GM12864 (cell line): ENCODE measurements at places on chromosomes 7 and 10.

DNA sequence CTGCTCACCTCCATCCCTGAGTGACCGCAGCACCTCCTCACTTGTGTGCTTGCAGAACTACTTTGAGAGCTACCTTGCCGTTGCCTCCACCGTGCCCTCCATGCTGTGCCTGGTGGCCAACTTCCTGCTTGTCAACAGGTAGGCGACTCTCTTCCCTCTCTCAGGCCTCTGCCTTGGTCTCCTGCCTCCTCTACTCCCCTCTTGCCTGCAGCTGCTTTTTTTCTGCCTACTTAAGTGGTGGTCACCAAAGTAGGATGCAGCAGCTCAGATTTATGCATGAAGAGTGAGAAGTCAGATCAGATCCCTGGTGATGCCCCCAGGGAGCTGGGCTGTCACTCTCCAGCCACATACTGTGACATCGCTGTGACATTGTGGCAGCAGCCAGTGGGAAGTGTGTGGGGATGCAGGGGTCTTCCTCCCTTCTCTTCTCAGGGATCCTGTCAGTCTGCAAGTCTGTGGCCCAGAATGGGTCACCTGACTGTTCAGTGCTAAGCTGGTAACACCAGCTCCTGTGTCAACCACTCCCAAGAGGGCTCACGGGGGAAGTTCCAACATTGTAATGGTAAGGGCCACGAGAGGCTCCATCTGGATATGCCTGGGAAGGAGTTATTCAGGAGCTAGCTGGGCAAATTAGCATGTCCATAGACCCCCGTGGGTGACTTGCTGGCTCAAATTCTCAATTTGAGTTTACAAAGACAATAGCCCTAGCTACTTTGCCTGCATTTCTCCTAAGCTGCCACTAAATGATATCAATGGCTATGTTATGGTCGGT, 25.3 kb downstream of the SLC29A3 start:
- DNase-seq: no peak

- no peak for DNase-seq
Measured at GRCh38 chr7:7352845-7353244, 170.5 kb downstream of the C1GALT1 start.

- DNase-seq: no peak
Measured at GRCh38 chr7:106503626-106504025, 157.3 kb downstream of the CCDC71L start.

DNA sequence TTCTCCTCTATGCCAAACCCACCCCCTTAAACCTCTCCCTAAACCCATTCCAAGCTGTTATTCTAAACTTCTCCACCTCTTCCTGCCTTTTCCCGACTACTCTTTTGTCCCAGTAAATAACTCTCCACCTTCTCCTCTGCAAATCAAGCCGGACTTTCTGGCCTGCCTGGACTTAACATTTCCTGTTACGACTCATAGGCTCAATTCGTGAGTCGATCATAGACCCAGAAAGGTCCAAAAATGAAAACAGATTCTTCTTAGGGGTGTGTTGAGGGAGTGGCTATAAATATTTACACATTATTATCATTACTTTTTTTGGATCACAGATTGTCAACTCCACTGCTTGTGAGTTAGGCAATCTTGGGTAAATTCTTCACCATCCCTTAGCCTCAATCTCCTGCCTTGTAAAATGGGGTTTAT, 59.0 kb upstream of the HABP2 start:
- no peak for DNase-seq

DNA sequence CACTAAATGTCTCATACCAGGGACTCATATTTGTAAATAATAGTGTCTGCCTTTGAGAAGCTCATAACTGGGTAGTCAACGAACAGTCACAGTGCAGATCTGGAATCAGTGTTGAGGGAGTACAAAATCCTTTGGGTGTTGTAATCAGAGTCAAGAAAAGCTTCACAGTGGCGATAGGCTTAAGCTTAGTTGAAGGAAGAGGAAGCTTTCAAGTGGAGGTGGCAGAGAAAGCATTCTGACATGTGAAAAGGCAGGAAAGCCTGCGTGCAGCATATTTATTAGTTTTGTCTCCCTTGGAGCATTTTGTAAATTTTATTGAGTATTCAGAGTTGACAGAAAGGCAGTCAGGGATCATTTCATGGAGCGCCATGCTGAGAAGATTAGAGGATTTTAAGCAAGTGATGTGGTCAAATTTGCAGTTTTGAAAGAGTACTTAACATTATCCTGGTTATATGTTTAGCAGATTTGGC, 104.9 kb downstream of the ADK start:
- no peak for DNase-seq

- DNase-seq: no peak
Measured at GRCh38 chr7:512146-512510, 7.5 kb downstream of the PDGFA start.

- DNase-seq: no peak
Measured at GRCh38 chr7:122887198-122887597, 938 bp upstream of the CADPS2 start.

GRCh38 chr7:152521420-152522337, 85.9 kb upstream of the KMT2C start:
- DNase-seq: no peak

DNA sequence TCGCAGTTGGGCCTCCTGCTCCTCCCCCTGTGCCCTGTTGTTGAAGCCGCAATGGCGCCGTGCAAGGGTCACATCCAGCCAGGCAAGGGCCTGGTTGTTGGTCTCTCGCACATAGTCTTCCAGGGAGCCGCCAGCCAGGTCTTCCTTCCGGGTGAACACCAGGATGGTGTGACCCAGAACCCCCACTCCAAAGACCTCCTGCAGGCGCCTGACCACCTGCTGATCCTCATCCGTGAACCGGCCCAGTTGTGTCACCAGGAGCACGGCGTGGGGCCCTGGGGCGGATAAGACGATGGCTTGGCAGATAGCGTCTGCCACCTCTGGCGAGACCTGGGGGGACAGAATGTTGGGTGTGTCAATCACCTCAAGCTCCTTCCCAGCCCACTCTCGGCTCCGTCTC, 4.2 kb downstream of the GIMAP6 start:
- no peak for DNase-seq

DNA sequence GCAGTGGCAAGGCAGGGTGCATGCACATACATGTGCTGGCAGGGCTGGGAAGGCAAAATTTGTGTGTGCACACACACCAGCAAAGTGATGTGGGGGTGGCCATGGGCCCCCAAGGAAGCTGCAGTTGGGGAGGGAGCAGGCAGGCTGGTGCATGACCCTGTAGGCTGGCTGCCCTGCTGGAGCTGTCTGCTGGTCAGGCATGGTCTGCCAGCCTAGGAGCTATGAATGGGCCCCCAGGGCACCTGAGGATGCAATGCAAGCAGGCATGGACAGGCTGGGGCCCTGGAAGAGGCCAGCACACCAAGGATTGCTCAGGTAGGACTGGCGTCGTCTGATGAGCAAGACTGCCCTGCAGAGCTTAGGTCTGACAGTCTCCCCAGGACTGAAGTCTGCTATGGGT, 18.2 kb upstream of the PPP1R3A start:
- DNase-seq: no peak

GRCh38 chr7:74627661-74628411, 29.7 kb upstream of the GTF2I start:
- no peak for DNase-seq

DNA sequence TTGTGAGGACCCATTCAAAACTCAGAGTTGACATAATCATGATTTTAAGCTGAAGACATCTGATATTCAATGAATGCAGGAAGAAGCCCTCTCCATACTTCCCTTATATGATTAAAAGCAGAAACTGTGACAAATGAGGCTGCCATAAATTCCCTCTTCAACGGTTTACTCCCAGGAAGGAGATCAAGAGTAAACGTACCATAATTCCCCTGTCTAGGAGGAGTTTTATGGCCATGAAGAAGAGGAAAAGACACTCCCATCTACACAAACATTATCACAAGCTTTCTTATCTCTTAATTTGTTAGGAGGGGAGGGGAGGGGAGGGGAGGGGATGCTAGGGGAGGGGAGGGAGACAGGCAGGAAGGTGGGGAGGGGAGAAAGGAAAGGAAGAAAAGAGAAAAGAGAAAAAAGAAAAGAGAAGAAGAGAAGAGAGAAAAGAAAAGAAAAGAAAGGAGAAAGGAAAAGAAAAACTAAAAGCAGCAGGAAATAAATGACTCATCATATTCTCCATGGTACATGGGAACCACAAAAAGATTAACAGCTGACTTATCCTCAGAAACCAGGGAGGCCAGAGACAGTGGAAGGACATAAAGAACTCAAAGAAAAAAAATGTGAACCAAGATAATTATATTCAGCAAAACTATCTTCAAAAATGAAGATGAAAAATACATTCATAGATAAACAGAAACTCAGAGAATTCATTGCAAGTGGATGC, 121.6 kb downstream of the ALOX5 start:
- no peak for DNase-seq

DNA sequence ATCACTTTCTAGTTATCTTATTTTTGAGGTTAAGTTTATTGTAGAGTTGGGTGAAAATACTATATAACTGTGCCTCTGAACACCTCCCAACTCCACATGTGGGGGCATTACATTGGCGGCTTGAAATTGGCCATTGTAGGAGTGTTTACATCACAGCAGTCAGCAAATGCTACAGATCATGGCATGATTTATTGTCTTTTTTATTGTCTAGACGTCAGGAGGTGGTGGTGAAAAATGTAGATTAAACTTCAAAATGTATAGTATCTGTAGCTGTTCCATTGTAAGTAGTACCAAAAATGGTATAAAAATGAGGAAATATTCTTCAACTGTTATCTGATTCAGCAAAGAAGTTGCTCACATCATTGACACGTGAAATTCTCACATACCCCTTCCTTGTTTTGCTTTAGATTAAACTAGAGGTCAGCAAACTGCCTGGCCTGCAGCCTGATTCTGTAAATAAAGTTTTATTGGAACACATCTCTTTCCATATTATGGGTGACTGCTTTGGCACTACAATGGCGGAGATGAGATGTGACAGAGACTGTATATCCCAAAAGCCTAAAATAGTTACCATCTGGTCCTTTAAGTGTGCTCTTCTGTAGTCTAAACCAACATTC, 35.0 kb downstream of the TAF3 start:
- no peak for DNase-seq

- no peak for DNase-seq
Measured at GRCh38 chr10:663831-664251, 25.6 kb downstream of the DIP2C start.

- no peak for DNase-seq
Measured at GRCh38 chr7:94239661-94240234, 154.9 kb upstream of the COL1A2 start.

- no peak for DNase-seq
Measured at GRCh38 chr7:157425137-157425731, 88.4 kb downstream of the DNAJB6 start.

DNA sequence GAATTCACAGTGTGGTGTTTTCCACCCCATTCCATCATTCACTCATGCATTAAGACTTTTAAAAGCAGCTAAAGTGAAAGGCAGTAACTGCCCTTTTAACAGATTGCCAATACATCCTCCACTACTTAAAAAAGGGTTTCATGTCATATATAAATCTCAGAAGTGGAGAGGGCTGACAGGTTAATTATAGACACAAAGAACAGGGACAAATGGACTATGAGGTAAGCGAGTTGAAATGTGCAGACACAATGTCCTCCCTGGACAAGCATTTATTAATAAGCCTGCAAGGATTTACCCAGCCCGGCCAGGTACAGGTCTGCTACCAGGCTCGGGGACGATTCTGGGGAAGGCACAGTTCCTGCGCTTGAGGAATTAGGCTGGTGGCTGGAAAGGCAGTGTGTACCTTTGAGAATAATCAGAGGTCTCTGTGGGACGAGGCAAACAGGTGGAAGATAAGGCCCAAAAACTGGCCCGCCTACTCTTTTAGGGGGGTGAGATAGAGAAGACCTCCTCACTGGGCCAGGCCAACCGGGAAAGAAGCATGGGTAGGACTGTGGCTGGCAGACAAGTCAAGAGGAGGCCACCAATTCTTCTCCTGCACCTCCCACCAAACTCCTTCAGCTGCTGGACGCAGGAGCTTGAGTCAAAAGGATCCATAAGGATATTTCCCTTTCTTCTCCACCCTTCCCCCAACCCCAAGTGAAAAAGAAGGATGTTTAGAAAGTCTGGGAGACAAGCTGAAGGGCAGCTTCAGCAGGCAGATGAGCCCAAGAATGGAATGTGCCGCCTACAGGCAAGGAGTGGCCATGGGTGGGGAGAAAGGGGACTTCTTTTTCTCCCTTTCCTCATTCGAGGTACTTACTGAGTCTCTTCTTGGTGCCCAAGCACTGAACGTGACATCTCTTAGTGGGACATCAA, 1.5 kb downstream of the PDLIM1 start:
- DNase-seq: no peak

- no peak for DNase-seq
Measured at GRCh38 chr7:79610313-79610712, 156.8 kb upstream of the MAGI2 start.

GRCh38 chr7:80622541-80622940, 15.9 kb upstream of the CD36 start:
- DNase-seq: no peak

GRCh38 chr10:2897619-2898508, 169.5 kb upstream of the PFKP start:
- no peak for DNase-seq

DNA sequence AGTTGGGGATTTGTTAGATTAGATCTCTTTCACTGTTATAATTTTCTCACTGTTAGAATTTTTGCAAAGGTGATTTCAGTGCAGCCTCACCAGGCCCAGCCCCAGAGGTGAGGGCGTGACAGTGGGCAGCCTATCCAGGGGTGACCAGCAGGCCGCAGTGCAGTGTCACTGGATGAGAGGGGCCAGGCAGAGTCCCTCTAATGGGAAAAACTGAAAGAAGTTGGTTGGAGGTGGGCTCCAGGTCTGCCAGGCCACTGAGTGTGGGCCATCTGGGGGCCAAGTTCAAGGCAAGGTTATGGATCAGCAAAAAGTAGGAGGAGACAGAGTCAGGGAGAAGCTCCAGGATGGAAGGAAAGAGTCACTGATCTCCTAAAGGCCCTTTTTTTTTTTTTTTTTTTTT, 90.5 kb upstream of the SDK1 start:
- DNase-seq: no peak

- DNase-seq: peak; percentile 26
Measured at GRCh38 chr7:47627580-47628283, 45.8 kb upstream of the TNS3 start.

DNA sequence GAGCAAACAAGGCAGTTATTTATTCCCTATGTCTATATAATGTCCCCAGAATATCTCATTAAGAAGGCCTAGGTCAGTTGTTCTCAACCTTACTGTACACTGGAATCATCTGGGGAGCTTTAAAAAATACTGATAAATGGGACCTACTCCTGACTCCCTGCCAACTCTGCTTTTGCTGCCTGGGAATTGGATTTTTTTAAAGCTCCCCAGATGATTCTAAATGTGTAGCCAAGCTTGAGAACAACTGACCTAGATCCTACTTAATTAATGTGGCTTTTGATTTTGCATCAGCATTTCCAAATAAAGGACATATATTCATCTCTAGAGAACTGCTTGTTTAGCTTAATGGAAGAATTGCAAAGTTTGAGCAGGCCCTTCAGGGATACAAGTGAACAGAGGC, 91.7 kb upstream of the HPS1 start:
- no peak for DNase-seq
